ENCODE measurements at places on chromosomes 16 and 17. TPM values are rescaled to one million over a fixed set of nuclear protein-coding genes. Genes with fewer than 3 reads are reported as not detected.

Gene NKD1
- 4.6 TPM for total RNA-seq

Gene SLC2A4
- total RNA-seq, result 3.5 TPM

Gene SPEM1
- not detected for total RNA-seq

Gene RNF222
- total RNA-seq, result not detected

Gene CACNB1
- 21.2 TPM for total RNA-seq

Gene GAS2L2
- 0.33 TPM for total RNA-seq

Gene CHD9
- 158 TPM for total RNA-seq

Gene MRTFB
- 49.9 TPM for total RNA-seq

Gene FOXJ1
- not detected for total RNA-seq

Gene NPIPA3
- total RNA-seq, result 1.3 TPM

Gene CHST4
- total RNA-seq, result 0.66 TPM

- DNase-seq, result no peak
These were observed 40.4 kb downstream of the NXPH3 start for GRCh38 chr17:49616086-49616485.

- no peak for DNase-seq
These were observed 374.6 kb upstream of the ASIC2 start for GRCh38 chr17:33667671-33668070.

GRCh38 chr17:62187681-62188080 lies 122.6 kb upstream of the MED13 start:
- DNase-seq, result no peak

DNA sequence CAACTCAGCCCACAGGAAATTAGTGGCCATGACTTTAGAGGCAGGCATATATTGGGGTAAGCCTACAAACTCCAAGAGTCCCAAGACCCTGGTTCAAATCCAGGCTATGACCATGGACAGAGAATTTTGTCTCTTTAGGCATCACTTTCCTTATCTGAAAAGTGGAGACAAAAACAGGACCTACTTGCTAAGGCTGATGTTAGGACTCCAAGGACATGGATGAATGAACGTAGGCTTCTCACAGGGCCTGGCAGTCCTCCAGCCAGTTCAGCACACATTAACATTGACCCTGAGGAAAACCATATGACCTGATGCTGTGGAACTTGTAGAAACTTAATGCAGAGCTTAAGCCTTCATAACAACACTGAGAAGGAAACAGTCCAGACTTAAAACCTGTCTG lies 1.4 kb downstream of the FKBP10 start:
- no peak for DNase-seq

- DNase-seq, result no peak
These were observed 15.4 kb downstream of the NECAB2 start for GRCh38 chr16:83983491-83983890.

- DNase-seq, result no peak
These were observed 1.2 kb downstream of the SNTB2 start for GRCh38 chr16:69188236-69188549.

DNA sequence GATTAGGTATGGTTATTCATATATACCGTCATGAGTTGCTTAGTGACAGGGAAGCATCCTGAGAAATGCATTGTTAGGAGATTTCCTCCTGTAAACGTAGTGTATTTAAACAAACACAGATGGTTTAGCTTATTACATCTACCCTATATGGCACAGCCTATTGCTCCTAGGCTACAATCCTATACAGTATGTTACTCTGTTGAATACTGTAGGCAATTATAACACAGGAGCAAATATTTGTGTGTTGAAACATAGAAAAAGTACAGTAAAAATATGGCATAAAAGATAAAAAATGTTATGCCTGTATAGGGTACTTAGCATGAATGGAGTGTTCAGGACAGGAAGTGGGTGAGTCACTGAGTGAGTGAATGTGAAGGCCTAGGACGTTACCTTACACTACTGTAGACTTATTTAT lies 157.7 kb downstream of the CDH11 start:
- no peak for DNase-seq

GRCh38 chr17:17320188-17320910 lies 17.2 kb downstream of the NT5M start:
- peak; percentile 30 for DNase-seq

- no peak for DNase-seq
These were observed 121.8 kb upstream of the NOG start for GRCh38 chr17:56471696-56472095.

DNA sequence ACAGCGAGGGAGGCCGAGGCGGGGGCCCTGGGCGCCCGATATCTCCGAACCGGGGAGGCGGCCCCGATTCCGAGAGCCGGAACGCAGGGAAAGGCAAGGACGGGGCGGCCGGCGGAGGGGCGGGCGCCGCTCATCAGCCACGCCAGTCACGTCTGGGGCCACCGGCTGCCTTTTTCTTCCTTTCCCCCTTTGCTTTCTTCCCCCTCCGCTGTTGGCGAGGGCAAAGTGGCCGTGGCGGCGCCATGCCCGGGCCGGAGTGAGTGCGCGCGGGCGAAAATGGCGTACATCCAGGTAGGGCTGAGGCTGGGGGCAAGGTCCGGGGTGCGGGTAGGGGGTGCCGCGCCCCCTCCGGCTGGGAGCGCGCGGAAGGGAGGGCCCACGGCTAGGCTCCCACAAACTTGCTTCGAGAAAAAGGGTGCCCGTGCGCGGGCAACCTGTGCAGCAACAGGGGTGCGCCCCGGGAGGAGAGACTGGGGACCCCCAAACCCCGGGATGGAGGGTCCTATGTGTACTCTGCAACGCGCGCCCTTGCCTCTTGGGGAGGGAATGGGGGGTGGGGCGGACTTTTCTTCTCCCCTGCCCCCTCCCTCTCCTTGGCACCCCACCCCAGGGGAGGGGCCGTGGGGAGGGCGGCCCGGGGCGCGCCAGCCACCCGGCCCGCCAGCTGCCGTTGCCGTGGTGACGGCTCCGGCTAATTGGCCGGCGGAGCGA lies 486 bp downstream of the SYT17 start:
- no peak for DNase-seq

DNA sequence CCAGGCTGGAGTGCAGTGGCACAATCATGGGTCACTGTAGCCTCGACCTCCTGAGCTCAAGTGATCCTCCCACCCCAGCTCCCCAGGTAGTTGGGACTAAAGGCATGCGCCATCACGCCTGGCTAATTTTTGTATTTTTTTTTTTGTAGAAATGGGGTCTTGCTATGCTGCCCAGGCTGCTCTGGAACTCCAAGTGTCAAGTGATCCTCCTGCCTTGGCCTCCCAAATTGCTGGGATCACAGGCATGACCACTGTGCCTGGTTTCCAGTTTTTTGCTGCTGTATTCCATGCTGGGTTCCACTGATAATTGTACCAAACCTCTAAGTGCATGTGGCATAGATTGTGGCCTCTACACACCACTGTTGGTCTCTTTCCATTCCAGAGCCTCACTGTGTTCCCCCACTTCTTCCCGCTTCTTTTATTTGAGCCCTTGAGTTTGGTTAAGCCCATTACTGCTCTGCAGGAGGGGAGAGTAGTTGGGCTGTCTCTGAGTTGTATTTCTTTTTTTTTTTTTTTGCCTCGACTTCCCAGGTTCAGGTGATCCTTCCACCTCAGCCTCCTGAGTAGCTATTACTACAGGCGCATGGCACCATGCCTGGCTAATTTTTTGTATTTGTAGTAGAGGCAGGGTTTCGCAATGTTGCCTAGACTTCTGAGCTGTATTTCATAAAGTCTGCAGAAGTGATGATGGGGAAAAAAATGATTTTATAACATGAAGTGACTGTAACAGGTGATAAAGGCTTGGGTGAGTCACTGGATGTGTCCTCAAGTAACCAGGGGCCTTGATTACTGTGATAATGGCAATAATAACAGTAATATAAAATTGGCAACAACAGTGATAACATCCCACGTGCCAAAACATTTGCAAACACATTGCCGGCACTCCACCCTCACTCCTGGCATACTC lies 30.0 kb downstream of the EEF2K start:
- DNase-seq, result no peak

- no peak for DNase-seq
These were observed 9.1 kb downstream of the CA4 start for GRCh38 chr17:60158751-60159478.

GRCh38 chr17:79813297-79814126 lies 16.6 kb upstream of the CBX8 start:
- DNase-seq, result no peak

- DNase-seq, result no peak
These were observed 5.0 kb downstream of the CYBC1 start for GRCh38 chr17:82445542-82445941.

DNA sequence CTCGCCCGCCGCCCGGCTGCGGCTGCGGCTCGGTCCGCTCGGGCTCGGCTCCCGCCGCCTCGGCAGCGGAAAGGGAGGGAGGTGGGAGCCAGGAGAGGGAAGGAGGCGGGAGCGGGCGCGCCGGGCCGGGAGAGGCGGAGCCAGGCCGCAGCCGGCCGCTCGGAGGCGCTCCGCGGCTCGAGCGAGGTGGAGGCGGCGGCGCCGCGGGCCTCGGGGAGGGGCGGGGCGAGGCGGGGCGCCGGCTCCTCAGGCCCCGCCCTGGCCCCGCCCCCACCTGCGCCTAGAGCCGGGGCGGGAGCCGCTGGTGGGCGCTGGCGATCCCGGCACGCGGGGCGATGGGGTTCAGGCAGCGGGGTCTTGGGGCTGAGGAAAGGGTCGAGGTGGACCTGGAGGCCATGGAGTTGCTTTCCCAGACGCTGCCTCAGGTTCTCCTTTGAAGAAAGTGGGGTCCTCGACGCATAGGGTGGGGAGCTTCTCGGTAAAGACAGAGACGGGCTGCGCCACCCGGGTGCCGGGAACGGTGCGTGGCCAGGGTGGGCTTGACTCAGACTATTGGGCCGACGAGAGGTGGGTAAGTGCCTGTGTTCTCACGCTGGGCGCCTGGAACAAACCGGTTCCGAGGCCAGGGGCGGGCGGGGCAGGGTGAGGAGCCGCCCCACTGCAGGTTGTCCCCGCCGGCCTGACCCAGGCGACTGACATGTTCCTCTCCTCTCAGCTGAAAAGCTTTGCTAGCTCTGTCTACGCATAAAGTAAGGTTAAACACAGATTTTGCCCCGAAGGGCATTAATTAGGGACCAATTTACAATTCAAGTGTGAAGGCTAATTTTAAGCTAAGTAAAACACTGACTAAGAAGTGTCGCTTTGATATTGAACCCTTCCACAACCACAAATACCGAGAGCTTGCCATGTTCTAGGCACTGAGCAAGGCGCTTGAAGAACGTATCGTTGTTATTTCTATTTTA lies at the start of gene CMTM4:
TSS of gene CMTM4 (minus strand) at position 75 of the 962 bp plus-strand sequence. CDS start 218 bp downstream, outside the sequence.
- DNase-seq, result peak; percentile 87

GRCh38 chr16:22380529-22380928 lies 6.1 kb upstream of the CDR2 start:
- no peak for DNase-seq
